ENCODE measurements at places on chromosomes 1 and 21.

DNA sequence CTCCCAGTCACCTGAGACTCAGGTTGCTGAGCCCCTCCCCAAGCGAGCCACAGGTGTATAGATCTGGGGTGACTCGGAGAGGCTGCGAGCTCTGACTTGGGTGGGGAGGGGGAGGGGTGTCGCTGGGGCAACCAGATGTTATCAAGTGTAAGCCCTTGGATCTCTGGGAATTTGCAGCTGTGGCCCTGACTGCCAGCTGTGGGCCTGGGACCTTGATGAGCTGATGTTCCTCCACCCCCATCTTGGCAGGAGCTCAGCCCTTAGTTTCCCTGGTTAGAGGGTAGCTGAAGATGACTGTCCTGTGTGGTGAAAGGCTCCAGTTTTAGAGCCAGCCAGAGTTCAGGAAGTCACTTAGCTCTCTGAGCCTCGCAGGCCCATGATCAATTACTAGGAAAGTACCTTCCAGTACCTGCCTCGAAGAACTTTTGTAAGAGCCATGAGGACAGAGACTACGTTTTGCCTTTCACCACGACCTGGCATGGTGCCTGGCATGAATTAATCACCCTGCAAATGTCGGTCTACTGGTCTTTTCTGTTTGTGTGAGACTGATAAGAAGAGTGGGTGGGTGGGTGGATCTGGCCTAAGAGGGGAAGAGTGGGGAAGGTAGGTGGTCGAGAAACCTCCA is 55.8 kb downstream of the YARS1 start:
- DNase-seq: no peak

DNA sequence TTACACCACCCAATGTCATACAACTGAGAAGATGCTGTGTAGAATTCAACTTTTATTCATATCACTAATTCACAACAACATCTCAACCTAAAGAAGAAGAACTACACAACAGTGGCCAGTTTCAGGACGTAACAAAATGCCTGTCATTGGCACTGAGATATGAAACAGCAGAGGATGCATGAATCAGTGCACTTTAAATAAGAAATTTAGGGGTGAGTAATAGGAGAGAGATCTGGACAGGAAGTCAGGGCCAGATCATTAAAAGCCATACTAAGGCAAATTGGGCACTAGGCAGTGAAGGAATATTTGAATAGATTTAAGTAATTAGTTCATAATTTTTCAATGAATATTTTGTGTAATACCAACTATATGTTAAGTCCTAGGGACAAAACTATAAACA is 510.5 kb downstream of the PLPP3 start:
- no peak for DNase-seq

DNA sequence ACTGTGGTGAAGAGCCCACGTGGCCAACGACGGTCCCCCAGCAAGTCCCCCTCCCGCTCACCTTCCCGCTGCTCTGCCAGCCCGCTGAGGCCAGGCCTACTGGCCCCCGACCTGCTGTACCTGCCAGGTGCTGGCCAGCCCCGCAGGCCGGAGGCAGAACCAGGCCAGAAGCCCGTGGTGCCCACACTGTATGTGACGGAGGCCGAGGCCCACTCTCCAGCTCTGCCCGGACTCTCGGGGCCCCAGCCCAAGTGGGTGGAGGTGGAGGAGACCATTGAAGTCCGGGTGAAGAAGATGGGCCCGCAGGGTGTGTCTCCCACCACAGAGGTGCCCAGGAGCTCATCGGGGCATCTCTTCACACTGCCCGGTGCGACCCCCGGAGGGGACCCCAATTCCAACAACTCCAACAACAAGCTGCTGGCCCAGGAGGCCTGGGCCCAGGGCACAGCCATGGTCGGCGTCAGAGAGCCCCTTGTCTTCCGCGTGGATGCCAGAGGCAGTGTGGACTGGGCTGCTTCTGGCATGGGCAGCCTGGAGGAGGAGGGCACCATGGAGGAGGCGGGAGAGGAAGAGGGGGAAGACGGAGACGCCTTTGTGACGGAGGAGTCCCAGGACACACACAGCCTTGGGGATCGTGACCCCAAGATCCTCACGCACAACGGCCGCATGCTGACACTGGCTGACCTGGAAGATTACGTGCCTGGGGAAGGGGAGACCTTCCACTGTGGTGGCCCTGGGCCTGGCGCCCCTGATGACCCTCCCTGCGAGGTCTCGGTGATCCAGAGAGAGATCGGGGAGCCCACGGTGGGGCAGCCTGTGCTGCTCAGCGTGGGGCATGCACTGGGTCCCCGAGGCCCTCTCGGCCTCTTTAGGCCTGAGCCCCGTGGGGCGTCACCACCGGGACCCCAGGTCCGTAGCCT is 46.8 kb downstream of the TRIM11 start:
- DNase-seq: no peak

GRCh38 chr1:20367626-20368025 is 77.0 kb downstream of the VWA5B1 start:
- DNase-seq: no peak

- DNase-seq: no peak
Observed at GRCh38 chr1:76481672-76482071, 385.6 kb upstream of the ST6GALNAC5 start.

- DNase-seq: no peak
Observed at GRCh38 chr1:35753626-35754260, 16.0 kb downstream of the CLSPN start.

DNA sequence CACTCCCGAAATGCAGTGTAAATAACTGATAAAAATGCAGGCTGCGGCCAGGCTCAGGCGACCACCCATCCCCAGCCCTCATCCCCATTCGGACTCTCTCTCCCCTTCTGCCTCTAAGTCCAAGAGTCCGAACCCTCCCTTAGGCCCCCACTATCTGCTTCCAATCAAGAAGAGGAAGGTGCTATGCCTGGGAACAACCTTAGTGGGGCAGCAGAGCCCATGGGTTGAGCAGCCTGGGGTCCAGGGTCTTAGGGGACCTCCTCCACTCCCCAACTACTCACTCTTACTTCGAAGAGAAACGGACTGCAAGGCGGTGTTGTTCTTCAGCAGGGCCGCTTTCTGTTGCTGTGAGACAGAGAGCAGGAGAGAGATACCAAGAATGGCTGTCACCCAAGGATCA is 12.2 kb downstream of the ARHGEF2 start:
- no peak for DNase-seq

DNA sequence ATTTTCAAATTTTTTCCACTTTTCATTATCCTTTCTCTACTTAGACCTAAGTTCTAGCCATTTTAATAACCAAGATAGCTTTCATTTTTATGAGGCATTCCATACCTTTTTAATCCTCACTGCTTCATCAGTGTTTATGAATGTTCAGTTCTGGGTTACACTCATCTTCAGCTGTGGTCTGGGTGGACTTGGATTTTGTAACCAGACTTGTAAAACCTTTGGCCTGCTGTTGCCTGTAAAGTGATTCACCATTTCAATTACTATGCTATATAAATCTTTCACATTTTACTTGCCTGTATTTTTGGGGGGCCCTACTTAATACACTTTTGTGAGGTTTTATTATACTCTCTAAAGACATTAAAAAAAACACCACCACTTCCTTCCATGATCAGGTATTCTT is 46.2 kb downstream of the USP25 start:
- DNase-seq: no peak

GRCh38 chr21:37146320-37147235 is 73.5 kb downstream of the TTC3 start:
- no peak for DNase-seq

GRCh38 chr1:209772126-209772525 is 12.2 kb downstream of the C1orf74 start:
- no peak for DNase-seq
